ENCODE measurements at places on chromosomes 3 and 15. TPM values are rescaled to one million over a fixed set of nuclear protein-coding genes. Genes with fewer than 3 reads are reported as not detected.

- no peak overlapping the region for H3K4me3 ChIP-seq
- peaks cover 3% of the 10 kb centered on the region for H3K4me1 ChIP-seq
- H3K36me3 ChIP-seq: no peaks in the 10 kb centered on the region
- no peaks in the 10 kb centered on the region for H3K27me3 ChIP-seq
Observed at GRCh38 chr3:42728056-42728455, 25.5 kb upstream of the HHATL start.

- H3K4me3 ChIP-seq: no peak overlapping the region
- H3K27ac ChIP-seq: no peak overlapping the region
- DNase-seq: no peak
- peaks cover 59% of the 10 kb centered on the region for H3K36me3 ChIP-seq
Observed at GRCh38 chr15:101051291-101052030, 132.3 kb downstream of the LRRK1 start.

DNA sequence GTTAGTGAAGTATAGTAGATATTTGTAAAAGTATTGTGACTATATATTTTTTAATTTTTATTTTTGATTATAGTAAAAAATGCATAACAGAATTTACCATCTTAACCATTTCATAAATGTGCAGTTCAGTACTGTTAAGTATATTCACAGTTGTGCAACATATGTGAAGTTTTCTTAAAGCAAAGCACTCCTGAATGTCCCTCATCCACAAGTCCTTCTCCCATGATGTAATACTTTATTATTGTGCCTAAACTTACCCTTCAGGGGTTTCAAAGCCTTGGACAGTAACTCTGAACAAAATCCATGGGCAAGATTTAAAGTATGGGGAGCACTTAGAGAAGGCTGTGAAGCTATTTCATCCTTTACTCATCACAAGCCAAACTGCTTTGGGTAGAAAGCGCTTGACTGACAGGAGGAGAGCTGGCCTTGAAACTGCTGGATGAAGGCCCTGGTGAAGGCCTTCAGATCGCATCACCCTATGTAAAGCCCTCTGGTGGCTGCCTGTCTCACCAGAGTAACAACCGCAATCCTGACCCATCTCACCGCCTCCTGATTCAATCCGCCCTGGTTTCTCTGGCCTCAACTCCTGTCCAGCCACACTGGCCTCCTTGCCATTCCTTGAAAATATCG, 28.0 kb downstream of the LSM3 start:
- H3K4me3 ChIP-seq: no peak overlapping the region
- peaks cover 8% of the 10 kb centered on the region for H3K4me1 ChIP-seq
- DNase-seq: no peak
- H3K36me3 ChIP-seq: no peaks in the 10 kb centered on the region

Gene PPP1R14D
- not detected for total RNA-seq

GRCh38 chr3:36483709-36484108, 103.4 kb downstream of the STAC start:
- peaks cover 23% of the 10 kb centered on the region for H3K36me3 ChIP-seq
- H3K4me1 ChIP-seq: no peaks in the 10 kb centered on the region
- no peak overlapping the region for H3K27ac ChIP-seq
- no peak overlapping the region for H3K4me3 ChIP-seq
- H3K27me3 ChIP-seq: no peaks in the 10 kb centered on the region

- H3K4me1 ChIP-seq: no peaks in the 10 kb centered on the region
- DNase-seq: no peak
- no peak overlapping the region for H3K27ac ChIP-seq
- H3K27me3 ChIP-seq: no peaks in the 10 kb centered on the region
- H3K4me3 ChIP-seq: no peak overlapping the region
Observed at GRCh38 chr3:16352428-16352827, 87.4 kb downstream of the OXNAD1 start.

DNA sequence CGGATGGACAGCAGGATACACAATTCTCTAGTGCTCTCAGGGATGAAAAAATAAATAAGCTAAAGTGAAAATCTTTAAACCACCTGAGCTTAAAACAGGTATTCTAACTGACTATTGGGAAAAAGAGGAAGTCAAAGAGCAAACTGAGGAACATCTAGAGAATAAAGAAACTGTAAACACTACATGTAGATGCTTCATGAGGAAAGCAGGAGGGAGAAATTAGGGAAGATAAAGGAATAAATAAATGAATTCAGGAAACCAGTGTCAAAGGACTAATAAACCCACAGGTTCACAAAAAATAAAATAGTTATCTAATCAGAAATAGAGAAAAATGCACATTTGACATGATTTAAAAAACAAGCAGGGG, 525 bp upstream of the MCCC1 start:
- no peaks in the 10 kb centered on the region for H3K36me3 ChIP-seq
- DNase-seq: no peak
- H3K27ac ChIP-seq: peak overlapping the region; percentile 91
- no peaks in the 10 kb centered on the region for H3K27me3 ChIP-seq

Gene ANKUB1
- not detected for total RNA-seq

Gene RMDN3
- 6.0 TPM for total RNA-seq

DNA sequence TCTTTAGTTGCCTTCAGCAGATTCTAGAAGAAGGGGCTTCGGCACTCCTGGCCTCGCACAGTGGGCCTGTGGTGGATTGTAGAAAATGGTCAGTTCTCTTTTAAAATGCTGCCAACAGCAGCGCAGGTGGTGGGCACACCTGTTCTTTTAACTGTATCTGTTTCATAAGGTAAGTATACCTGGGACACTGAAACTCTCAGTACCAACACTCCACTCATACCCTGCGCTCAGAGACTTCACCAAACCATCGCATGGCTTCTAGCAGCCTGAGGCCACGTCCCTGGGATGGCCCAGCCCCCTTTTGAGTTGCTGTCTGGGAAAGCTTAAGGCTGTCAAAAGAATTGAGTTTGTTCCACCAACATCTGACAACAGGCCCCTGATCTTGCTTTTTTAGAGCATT, 56.7 kb upstream of the MCF2L2 start:
- H3K27me3 ChIP-seq: no peaks in the 10 kb centered on the region
- H3K27ac ChIP-seq: no peak overlapping the region
- no peaks in the 10 kb centered on the region for H3K4me1 ChIP-seq
- peak; percentile 31 for DNase-seq

Gene SKOR1
- total RNA-seq: not detected

Gene IGDCC3
- not detected for total RNA-seq

DNA sequence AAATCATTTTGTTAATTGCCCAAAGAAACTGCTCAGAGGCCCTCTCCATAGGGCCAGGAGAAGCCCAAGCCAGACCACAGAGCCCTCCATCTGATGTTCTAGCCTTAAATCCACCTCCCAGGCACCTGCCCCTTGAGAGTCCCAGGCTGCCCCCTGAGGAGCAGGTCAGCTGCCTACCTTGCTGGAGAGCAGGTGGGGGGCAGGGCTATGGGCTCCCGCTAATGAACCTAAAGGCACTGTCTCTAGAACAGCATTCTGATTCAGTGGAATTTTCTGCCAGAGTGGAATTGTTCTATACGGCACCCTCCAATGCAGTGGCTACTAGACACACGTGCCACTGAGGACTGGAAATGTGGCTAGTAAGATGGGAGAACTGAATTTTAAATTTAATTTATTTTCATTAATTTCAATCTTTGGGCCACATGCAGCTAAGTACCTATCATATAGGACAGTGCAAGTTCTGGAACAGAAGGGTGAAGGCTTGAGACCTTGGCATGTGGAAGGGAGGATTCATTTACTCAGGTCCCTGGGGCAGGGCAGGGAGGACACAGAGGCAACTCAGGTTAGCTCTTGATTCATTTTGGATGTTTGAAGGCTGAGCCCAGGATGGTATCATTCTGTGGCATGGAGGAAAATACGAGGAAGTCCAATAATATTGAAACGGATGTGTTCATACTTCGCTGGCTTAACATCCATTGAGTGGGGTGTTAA, 11.4 kb downstream of the AMOTL2 start:
- H3K27ac ChIP-seq: peak overlapping the region; percentile 92
- no peak overlapping the region for H3K4me3 ChIP-seq
- no peak for DNase-seq
- peaks cover 95% of the 10 kb centered on the region for H3K4me1 ChIP-seq
- no peaks in the 10 kb centered on the region for H3K27me3 ChIP-seq

GRCh38 chr3:23640471-23641146, 165.1 kb upstream of the UBE2E1 start:
- H3K36me3 ChIP-seq: no peaks in the 10 kb centered on the region
- DNase-seq: no peak
- no peak overlapping the region for H3K27ac ChIP-seq
- no peak overlapping the region for H3K4me3 ChIP-seq
- no peaks in the 10 kb centered on the region for H3K27me3 ChIP-seq

Gene FANCD2OS
- not detected for total RNA-seq

- no peaks in the 10 kb centered on the region for H3K36me3 ChIP-seq
- no peak for DNase-seq
- H3K27ac ChIP-seq: no peak overlapping the region
- H3K4me1 ChIP-seq: no peaks in the 10 kb centered on the region
- no peaks in the 10 kb centered on the region for H3K27me3 ChIP-seq
- H3K4me3 ChIP-seq: no peak overlapping the region
Observed at GRCh38 chr3:31765871-31766270, 215.2 kb downstream of the OSBPL10 start.

DNA sequence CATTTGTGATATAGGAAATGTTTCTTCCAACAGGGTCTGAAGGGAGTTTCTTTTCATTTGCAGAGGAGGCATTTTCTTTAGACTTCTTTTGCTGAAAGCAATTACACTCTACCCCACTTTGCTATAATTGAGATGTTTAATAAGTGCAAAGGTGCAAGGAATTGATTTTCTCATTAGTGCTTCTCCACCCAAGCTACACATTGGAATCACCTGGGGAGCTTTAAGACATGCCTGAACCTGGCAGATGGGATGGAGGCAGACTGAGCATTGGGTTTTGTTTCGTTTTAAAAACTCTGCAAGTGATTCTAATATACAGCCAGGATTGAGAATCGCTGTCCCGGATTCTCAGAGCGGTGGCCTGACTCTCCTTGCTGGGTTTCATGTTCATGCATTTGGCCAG, 52.1 kb downstream of the MYZAP start:
- no peaks in the 10 kb centered on the region for H3K4me1 ChIP-seq
- no peak overlapping the region for H3K27ac ChIP-seq
- no peak for DNase-seq
- no peaks in the 10 kb centered on the region for H3K27me3 ChIP-seq

DNA sequence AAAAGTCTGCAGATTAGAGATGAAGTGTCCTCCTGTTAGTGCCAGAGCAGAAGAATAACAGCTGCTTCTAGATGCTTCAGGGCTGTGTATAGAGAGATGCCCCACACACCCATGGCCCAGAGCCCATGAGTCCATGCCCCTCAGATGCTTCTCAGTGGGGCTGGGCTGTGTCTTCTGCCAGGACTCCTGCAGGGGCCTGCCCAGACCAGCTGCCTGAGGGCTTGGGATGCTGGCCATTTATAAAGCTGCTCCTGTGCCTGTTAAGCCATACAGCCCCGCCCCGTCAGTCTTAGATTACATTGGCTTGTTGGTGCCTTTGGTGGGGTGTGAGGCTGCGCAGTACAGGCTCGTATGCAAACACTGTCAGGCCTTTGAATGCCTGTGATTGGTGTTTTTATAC, 318.0 kb upstream of the CTDSPL start:
- no peaks in the 10 kb centered on the region for H3K27me3 ChIP-seq
- no peaks in the 10 kb centered on the region for H3K4me1 ChIP-seq
- H3K36me3 ChIP-seq: peaks cover 18% of the 10 kb centered on the region
- DNase-seq: no peak

- no peak overlapping the region for H3K27ac ChIP-seq
- no peak overlapping the region for H3K4me3 ChIP-seq
- H3K36me3 ChIP-seq: no peaks in the 10 kb centered on the region
- no peaks in the 10 kb centered on the region for H3K27me3 ChIP-seq
Observed at GRCh38 chr3:173938159-173938558, 540.6 kb downstream of the NLGN1 start.

DNA sequence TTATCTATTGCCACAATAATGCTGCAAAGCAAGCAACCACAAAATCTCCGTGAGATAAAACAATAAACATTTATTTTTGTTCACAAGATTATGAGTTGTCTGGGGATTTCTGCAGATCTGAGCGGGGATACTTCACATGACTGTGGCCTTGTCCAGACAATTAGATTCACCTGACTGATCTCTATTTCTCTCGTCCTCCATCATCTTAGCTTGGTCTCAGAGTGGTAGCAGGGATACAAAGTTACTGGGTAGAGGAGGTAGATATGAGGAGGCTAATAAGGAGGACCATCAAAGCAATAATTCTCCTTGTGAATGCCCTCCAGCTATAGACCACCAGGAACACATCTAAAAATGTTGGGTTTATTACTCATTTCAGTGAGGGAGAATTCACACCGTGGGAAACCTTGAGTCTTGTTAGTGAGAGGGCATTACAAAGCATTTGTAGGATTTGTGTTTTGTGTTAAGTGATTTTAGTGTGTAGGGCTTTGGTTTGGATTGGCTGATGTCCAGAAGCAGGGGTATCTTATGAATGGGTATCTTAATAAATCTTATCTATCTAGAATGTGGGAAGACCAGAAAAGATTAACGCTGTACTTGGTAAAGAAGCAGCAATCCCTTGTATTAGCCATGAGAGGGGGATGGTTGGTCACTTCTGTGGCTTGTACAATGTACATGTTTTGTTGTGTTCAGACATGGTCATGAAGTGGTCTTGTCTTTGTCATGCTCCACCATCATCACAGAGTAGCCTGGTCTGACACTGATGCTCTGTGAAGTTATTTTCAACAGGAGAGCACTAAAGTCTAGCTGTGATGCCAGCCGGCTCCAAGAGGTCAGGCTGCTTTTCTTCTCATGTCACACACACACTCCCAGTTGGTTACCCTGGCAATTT, 287.6 kb upstream of the STT3B start:
- H3K27me3 ChIP-seq: no peaks in the 10 kb centered on the region
- H3K4me1 ChIP-seq: no peaks in the 10 kb centered on the region
- no peaks in the 10 kb centered on the region for H3K36me3 ChIP-seq
- no peak overlapping the region for H3K27ac ChIP-seq
- DNase-seq: no peak

Data from ascending aorta (tissue), 2 donors.